Stimulated activated CD8-positive, alpha-beta memory T cell treated with anti-CD3 and anti-CD28 coated beads, Interleukin-15, amount 100 ng/mL, for 48 hours (primary cell): ENCODE measurements at places on chromosomes 12 and 14.

GRCh38 chr14:66197276-66197675 is 288.9 kb upstream of the CCDC196 start:
- DNase-seq: no peak

DNA sequence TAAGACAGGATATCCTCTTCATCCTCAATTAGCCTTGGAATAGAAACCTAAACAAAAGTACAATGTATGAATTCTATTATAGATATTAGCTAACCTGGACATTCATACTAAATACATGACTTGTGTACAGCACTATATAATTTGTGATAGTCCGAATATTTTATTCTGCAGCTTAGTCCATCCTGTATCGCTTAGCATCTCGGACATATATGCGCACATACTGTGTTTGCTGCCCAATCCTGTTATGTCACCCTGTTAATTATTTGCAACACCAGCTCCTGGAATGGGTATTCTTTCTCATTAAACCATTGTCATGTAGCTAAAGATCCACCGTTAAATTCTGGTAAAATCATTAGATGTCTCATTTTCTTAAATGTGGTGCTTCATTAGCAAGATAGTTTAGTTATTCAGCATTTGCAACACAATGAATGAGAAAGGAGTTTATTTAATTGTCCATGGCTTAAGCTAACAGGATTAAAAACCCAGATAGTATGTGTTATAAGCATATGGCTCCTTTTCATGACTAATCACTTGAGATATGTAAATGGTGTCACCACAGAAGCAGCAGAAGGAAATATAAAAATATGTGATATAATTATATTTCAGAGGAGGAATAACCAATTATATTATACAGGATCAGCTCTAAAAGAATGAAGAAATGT is 156.0 kb upstream of the ARHGAP5 start:
- DNase-seq: no peak

GRCh38 chr14:77011245-77011644 is 17.3 kb downstream of the IRF2BPL start:
- DNase-seq: no peak

DNA sequence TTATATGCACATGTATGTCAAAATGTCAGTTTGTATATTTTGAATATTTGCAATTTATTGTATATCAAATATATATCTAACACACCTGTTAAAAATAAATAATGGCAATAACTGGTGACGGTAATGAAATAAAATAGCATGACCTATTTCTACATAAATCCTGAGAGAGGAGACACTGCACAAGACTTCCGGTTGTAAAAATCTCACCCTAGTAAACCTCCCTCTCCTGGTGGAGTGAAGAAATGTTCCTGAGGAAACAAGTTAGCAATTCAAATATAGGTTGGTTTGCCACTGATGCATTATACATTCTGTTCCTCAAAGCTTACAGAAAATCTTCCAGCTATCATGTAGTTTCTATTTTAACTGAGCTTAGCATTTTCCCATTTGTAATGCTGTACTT is 166.1 kb upstream of the SYT10 start:
- no peak for DNase-seq

GRCh38 chr14:90675399-90675798 is 140.8 kb downstream of the TTC7B start:
- DNase-seq: no peak

DNA sequence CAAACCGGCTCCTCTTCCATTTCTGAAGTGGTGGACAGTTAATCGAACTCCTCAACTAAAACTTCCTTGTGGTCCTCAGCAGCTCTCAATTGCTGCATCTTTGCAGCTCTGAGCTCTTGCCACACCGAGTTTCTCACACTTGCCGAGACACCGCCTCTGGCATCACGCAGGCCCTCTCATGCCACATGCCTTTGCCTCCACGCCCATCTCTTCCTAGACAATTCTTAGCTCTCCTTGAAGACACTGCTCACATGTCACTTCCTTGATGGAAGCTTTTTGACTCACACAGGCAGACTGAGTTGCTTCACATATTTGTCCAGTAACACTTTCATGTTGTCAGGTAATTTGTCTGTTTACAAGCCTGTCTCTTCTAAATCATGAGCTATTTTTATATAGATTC is 29.2 kb downstream of the KCNA1 start:
- no peak for DNase-seq

- DNase-seq: no peak
These were observed 39.6 kb downstream of the DNAH10 start for GRCh38 chr12:123801573-123802178.

- no peak for DNase-seq
These were observed 8.5 kb upstream of the SYNJ2BP start for GRCh38 chr14:70425354-70425753.

DNA sequence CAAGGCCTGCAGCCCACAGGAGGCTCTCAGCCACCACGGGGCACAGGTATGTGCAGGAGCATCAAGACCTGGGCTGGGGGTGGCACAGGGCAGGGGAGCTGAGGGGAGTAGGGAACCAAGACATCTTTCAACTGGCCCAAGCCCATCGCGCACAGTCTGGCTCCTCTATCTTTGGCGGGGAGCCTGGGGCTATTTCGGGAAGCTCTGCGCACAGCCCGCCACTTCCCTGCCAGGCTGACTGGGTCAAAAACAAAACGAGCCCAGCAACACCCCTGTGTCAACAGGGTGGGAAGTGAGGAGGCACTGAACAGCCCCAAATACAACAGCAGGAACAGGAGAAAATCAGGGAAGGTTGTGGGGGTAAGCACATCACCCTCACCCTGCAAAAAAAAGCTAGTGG is 83.9 kb downstream of the ARL6IP4 start:
- no peak for DNase-seq

- no peak for DNase-seq
These were observed 16.2 kb downstream of the TWF1 start for GRCh38 chr12:43789941-43790340.

- no peak for DNase-seq
These were observed 672 bp upstream of the SCFD1 start for GRCh38 chr14:30621354-30621939.

DNA sequence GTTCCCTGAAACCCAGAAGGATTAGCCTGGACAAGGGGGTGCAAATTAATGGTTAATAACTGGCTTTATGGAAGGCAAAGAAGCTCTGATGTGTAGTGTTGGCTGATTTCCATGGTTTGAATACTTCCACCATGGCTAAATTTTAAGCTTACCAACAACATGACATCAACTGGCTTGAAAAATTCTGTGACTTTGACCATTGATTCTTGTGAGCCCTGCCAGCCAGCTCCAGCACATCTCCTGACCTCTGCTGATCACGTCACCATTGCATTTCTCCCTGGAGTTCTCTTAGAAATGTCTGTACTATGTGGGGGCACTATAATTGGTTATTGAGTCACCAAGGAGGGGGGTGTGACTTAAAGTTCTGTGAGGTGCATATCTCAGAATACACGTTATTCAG is 171.2 kb downstream of the MYRFL start:
- no peak for DNase-seq

DNA sequence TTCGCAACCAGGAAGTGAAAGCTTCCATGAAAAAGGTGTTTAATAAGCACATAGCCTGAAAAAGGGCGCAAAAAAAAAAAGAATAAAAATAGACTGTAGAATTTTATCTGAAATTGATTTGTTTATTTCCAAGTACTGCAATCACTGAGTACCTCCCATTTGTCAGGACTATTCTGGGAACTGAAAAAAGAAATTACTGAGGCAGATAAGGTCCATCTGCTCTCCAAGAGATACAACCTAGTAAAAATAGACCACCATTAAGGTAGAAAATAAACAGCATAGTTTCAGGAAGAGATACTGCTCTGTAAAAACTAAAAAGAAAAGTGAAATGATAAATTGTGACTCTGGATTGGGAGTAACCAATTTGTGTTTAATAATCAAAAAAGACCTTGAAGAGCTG is 24.7 kb downstream of the OR4N2 start:
- DNase-seq: no peak

DNA sequence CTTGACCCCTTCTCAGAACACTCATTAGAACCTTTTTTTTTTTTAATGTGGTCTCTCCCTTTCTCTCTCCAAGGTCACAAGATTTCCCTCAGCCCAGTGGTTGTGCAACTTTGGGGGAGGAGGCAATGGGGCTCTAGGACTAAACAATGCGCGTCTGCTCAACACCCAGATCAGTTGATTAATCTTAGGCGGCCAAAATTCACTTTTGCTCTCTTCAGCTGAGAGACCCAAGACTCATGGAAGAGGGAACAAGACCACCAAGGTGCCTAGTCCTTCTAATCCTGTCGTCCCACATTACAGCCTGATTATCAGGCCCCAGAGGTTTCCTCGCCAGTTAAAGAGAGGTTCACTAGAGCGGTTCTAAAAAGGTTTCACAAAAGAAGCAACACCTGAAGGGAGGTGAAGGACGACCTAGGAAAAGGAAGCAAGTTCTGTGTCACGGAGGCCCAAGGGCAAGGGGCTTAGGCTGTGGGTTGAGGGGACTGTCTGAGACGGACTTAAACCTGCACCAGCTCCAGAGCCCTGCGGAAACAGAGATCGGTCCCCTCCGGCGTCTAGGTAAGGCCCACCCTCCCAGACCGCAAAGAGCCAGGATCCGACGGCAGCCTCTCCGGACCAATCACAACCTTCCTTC is 824 bp upstream of the TARBP2 start:
- no peak for DNase-seq

GRCh38 chr14:101506211-101506925 is 54.9 kb upstream of the DIO3 start:
- DNase-seq: no peak

DNA sequence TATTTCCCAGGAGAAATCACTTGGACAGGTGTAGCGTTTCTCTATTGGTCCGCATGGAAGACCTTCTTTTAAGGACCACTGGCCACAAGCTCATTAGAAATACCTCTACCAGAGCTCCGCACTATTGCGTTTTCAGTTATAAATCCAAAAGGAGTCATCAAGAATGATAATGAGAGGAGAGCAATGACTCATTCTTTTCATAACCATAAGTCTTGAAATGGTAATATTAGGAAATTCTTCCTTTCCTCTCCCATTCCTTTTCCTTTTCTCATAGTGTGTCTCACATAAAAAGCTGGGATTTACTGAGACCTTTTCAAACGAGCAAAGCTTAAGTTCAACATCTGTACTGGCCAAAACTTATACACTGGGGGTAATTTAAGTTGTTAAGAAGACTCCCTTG is 215.7 kb downstream of the CPNE8 start:
- no peak for DNase-seq

GRCh38 chr14:92887157-92887556 is 35.8 kb upstream of the CHGA start:
- no peak for DNase-seq

DNA sequence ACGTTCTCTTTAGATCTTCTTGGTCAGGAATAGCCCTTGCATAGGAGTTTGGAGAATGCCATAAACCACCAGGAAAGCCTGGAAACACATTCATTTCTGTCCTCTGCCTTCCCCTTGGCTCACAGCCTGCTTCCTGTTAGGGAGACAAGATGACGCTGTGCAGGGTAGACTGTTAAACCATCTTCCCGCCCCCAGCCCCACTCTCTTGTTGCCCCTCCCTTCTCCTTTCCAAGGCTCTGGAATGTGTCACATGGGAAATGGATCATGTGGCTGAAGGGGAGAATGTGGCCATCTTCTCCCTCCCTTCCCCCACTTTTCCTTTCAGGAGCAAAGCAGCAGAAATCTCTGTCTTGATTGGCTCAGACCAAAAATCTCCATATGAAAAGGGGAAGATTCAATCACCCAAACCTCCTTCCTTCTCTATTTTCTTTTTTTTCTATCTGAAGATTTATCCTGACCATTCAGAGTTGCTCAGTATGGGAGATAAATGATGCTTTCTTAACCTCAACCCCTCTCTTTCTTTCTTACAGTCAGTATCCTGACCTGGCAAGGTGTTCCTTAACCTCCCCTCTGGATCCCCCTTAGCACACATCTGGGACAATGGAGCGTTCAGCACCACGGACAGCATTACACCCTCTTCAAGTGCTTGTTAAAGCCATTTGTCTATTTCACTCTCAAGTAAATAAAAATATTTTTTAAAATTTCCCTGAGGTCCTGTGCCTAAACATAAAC is 11.4 kb downstream of the GPR19 start:
- no peak for DNase-seq

DNA sequence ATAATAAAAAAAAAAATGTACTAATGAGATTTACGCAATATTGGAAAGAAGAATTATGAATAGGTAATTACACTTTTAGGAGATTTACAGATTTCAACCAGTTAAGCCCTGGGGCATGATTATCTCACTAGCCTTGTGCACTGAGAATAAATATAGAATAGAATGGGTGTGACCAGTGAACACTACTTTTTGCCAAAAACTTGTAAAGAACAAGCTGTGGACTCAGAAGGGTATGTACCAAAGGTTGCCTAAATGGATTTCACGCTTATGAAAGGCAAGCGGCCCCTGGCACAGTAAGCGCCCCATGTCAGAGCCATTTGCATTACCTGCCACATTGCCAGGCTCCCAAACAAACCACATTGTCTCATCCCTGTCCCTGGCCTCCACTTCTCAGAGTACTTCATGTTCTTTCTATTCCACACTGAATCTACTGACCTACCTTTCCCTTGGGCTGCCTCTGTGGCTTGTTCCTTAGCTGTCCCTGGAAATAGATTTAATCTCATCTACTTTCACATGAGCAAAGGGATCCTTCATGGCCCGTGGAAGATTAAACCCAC is 170.6 kb upstream of the DIO2 start:
- no peak for DNase-seq

- no peak for DNase-seq
These were observed 1.1 kb downstream of the CNTN1 start for GRCh38 chr12:40693207-40693821.

GRCh38 chr12:81231574-81232368 is 153.9 kb downstream of the ACSS3 start:
- DNase-seq: no peak

DNA sequence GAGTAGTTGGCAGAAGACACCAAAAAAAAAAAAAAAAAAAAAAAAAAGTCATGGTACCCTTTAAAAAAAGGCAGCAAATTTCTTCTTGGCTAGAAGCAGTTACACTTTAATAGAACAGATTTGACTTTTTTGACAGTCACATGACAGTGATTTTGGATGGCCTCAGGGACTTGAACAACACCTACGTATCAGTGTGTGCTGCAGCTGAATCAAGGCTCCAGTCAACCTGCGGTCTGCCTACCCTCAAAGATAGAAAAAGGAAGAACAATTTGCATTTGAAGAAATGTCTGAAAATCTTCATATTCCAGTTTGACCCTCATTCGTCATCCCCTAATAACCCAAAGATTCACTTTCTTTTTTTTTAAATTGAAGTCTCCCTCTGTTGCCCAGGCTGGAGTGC is 53.9 kb downstream of the MDM2 start:
- no peak for DNase-seq

- no peak for DNase-seq
These were observed 10.1 kb downstream of the MCRS1 start for GRCh38 chr12:49557917-49558215.

- DNase-seq: no peak
These were observed 177.1 kb downstream of the CCDC91 start for GRCh38 chr12:28367326-28367725.
